ENCODE measurements at places on chromosomes 1 and 21.

GRCh38 chr1:2382621-2383361 lies 8.6 kb downstream of the MORN1 start:
- peak; percentile 78 for DNase-seq

DNA sequence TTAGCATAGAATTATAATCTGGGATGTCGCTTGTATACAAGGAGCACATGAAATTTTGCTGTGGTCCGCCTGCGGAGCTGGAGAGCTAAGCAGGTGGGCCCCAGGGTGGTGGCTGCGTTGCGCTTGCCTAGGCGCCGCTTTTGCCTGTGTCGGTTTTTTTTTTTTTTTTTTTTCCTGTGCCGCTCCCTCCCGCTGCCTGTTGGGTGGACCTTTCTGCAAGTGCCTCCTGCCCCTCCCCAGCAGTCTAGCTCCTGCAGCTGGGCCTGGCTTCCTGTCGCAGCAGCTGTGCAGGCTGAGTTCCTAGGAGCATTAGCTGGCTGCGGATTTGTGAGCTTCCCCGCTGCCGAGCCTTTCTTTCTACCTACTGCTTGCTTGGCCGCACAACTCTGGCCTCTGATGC lies 20.6 kb downstream of the PYHIN1 start:
- no peak for DNase-seq

GRCh38 chr1:8873506-8874229 lies 4.8 kb downstream of the ENO1 start:
- peak; percentile 29 for DNase-seq

- no peak for DNase-seq
Measured at GRCh38 chr1:56639211-56639610, 5.9 kb upstream of the PRKAA2 start.

DNA sequence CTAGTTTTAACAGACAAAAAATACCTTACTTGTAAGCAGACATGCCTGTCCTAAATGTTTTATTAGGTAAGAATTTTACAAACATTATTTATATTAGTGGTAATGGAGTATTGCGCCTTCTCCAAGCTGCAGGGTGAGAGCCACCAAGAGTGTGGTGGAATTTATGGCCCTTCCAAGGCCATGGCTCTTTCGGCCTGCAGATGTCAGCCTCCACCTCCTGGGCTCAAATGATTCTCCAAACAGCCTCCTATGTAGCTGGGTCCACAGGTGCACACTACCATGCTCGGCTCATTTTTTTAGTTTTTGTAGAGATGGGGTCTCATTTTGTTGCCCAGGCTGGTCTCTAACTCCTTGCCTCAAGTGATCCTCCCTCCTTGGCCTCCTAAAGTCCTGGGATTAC lies 56.3 kb downstream of the ITGB3BP start:
- no peak for DNase-seq

DNA sequence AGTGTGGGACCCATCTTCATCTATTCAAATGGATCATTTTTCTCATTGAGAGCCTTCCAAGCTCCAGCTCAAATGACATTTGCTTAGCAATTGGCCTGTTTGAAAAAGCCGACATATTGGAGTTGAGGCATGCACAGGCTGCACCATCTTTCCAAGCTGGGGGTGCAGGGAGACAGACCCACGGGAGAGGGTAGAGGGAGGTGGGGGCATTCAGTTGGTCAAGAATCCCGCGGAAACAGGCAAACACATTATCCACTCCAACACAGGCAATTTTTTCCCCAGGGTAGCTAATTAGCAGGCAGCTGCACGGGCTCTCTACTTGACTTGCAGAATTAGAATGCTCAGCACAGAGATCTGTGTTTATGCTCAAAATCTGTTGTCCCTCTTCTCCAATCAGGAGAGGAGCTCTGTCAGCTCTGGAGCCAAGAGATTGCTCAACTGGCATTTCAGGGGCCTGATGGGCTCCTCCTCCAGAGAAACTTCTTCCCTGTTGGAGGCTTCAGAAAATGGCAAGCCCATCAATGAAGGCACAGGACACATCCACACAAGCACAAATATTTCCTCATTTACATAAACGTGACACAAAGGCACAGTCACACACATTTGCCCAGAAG lies 267.8 kb downstream of the FOXD2 start:
- no peak for DNase-seq

GRCh38 chr1:9900142-9901043 lies 9.7 kb downstream of the CTNNBIP1 start:
- DNase-seq, result peak; percentile 66

DNA sequence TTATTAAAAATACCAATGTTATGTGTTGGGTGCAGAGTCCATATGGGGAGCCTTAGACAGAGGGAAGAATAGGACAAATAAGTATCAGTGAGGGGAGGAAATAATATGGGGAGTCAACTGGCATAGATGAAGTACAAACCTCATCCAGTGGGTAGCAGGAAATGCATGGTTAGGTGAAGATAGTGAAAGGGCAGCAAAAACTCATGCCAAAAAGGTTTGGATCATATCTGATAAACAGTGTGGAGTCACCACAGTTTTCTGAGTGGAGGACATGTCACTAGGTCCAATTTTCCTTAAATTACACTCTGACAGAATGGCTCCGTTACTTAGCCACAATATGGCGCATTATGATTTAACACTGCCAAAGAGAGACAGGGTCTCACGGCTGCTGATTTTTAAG lies 10.3 kb downstream of the DUSP23 start:
- DNase-seq, result no peak

- no peak for DNase-seq
Measured at GRCh38 chr1:204580862-204581261, 64.7 kb downstream of the MDM4 start.

DNA sequence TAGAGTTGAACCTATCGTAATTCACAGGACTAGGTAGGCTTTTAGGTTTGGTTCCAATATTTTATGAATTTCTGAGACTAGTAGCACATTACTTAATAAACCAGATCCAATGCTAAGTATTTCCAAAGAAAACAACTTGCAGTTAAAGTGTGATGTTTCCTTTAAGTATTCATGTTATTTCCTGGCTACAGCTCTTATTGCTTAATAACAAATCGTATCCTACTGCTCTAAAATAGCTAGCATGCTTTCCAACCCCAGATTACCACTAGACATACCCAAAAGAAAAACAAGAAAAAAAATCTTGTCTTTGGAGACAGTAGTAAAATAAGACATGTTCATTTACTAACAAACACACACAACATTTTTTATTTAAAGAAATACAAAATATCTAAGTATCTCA lies 898 bp downstream of the KRTAP27-1 start:
- no peak for DNase-seq

- DNase-seq, result no peak
Measured at GRCh38 chr1:26122988-26123973, 11.7 kb downstream of the PDIK1L start.

GRCh38 chr1:89604414-89604735 lies 28.5 kb upstream of the LRRC8C start:
- DNase-seq, result no peak

GRCh38 chr1:45171575-45171974 lies 34.8 kb downstream of the ZSWIM5 start:
- DNase-seq, result no peak

DNA sequence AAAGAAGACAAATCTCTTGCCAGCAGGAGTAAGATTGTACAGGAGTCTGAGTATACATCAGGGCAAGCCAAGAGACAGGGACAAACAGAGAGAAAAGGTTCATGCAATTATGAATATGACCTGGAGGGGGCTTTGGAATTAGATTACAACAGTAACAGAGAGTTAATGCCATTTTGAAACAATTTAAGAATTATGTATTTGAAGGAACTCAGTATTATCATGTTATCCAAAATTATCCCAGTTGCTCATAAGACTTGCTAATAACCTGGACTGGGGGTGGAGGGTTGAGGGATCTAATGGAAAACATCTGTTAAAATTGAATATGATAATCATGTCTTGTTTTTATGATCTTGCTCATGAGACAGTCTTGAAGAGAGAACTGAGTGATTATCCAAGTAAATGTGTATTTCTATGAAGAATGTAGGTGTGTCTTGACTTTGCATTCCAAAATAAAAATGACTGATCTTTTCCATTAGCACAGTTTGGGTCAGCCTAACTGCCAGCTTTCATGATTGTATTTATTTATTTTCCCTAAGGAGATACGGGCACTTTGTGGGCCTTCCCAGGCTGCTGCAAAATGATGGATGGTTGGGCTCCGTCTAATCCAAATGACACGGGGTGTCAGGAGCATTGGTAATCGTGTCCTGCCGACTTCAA lies 117.7 kb downstream of the ERG start:
- no peak for DNase-seq

- no peak for DNase-seq
Measured at GRCh38 chr1:23593042-23593521, 33.8 kb upstream of the ID3 start.

DNA sequence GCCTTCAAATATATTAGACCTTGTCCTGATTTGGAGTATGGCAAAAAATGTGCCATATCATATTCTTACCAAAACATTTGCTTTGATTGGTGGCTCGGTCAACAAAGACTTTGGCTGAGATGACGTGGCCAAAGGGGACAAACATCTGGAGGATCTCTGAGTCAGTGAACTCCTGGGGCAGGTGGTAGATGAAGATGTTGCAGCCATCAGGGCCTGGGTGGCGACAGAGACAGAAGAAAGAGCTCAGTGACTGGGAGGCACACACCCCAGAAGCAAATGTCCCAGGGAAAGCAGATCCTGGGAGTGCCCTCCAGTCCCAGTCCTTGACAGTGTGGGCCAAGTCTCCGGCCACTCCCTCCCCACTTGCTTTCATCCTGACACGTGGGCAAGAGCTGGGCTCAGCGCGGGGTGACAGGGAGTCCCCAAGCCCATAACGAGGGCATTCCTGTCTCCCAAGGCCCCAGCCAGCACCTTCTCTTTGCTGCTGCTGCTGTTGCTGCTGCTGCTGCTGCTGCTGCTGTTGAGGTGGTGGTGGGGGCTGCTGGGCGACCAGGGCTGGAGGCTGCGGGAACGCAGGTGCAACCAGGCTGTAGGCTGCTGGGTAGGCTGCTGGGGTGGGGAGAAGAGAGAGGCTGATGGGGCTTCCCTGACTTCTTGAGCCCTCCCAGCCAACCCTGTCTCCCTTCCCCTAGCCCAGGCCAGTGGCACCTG lies 10.7 kb downstream of the CELF3 start:
- DNase-seq, result no peak

- no peak for DNase-seq
Measured at GRCh38 chr1:156177919-156178654, 15.8 kb upstream of the SLC25A44 start.

DNA sequence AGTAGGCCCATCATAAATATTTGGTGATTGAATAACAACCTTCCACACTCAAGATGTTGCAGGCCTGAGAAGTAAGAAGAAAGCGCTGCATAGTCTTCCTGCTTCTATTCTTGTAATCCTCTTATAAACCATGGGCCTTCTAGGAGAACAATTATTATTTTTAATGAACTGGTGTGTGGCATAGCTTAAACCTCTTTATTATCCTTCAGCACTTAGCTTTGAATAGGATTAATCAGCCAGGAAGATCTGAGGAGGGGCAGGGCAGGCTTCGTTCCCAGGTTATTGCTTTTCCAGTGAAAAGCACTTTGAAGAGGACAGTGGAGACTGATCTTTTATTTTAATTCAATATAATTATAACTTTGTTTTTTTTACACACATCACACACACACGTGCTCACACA lies 42.3 kb downstream of the KIF26B start:
- no peak for DNase-seq

- DNase-seq, result no peak
Measured at GRCh38 chr1:26578167-26578566, 48.6 kb downstream of the RPS6KA1 start.

GRCh38 chr1:176073524-176074157 lies 133.4 kb downstream of the COP1 start:
- DNase-seq, result peak; percentile 88

GRCh38 chr1:93695411-93696005 lies 13.9 kb upstream of the BCAR3 start:
- DNase-seq, result no peak

DNA sequence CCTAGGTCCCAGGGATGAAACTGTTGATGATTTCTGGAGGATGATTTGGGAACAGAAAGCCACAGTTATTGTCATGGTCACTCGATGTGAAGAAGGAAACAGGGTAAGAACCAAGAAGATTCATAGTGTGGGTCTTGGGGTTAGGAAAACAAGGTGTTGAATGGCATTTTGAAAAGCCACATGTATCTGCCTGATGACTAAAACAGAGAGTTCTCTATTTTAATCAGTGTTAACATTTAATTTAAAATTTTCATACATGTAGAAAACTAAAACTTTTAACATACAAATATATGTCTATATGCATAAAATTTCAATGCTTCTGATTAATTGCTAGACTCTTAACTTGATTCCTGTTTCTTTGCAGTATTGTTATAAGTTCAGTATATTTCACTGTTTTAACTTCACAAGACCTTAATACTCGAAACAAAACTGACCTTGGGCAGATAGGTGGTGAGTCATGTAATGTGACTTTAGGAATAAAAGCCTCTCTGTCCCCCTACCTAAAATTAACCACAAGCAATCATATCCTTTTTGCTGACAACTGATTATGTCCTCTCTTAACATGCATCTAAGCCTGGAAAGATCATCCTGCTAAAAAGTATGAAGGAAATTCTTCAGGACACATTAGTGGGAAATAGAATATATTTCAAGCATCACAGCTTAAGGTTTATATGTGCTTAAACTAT lies 95.6 kb downstream of the PTPRC start:
- DNase-seq, result no peak

- no peak for DNase-seq
Measured at GRCh38 chr1:181637998-181638397, 154.7 kb downstream of the CACNA1E start.

DNA sequence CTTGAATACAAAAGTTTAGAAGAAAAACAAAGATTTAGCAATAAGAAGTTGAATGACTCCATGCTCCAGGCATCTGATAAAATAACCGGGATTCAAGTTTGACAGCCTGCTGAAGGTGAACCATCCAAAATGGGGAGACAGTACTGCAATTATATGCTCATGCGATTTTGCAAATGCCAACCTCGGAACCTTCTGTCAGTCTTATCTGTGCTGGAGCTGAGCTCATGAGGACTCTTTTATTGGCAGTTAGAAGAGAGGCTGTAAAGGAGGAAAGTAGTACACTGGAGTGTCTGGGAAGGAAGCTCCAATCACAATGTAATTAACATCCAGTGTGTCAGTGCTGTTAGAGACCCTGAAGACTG lies 170.0 kb downstream of the GALNT2 start:
- DNase-seq, result peak; percentile 22

DNA sequence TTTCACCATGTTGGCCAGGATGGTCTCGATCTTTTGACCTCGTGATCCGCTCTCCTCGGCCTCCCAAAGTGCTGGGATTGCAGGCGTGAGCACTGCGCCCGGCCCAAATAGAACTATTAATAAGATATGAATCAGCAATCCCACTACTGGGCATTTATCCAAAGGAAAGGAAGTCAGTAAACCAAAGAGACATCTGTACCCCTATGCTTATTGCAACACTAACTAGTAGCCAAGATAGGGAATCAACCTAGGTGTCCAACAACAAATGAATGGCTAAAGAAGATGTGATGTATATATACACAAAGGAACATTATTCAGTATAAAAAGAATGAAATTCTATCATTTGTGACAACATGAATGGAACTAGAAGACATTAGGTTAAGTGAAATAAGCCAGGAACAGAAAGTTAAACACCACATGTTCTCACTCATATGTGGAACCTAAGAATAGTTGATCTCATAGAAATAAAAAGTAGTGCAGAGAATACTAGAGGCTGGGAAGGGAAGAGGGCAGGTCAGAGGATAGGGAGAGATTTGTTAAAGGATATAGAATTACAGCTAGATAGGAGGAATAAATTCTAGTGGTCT lies 48.8 kb downstream of the XPR1 start:
- no peak for DNase-seq
